ENCODE measurements at places on chromosomes 13 and 19. TPM values are rescaled to one million over a fixed set of nuclear protein-coding genes. Genes with fewer than 3 reads are reported as not detected.

DNA sequence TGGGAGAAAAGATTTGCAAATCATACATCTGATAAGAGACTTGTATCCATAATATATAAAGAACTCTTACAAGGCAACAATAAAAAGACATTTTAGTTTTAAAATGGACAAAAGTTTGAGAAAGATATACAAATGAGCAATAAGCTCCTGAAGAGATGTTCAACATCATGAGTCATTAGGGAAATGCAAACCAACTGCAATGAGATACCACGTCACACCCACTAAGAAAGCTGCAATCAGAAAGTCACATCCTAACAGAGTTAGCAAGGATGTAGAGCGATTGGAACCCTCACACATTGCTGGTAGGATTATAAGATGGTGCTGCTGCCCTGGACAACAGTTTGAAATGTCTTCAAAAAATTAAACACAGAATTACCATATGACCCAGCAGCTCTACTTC lies 50.3 kb downstream of the GSX1 start:
- no peak for DNase-seq
- peaks cover 6% of the 10 kb centered on the region for H3K27me3 ChIP-seq
- H3K4me3 ChIP-seq = no peak overlapping the region

DNA sequence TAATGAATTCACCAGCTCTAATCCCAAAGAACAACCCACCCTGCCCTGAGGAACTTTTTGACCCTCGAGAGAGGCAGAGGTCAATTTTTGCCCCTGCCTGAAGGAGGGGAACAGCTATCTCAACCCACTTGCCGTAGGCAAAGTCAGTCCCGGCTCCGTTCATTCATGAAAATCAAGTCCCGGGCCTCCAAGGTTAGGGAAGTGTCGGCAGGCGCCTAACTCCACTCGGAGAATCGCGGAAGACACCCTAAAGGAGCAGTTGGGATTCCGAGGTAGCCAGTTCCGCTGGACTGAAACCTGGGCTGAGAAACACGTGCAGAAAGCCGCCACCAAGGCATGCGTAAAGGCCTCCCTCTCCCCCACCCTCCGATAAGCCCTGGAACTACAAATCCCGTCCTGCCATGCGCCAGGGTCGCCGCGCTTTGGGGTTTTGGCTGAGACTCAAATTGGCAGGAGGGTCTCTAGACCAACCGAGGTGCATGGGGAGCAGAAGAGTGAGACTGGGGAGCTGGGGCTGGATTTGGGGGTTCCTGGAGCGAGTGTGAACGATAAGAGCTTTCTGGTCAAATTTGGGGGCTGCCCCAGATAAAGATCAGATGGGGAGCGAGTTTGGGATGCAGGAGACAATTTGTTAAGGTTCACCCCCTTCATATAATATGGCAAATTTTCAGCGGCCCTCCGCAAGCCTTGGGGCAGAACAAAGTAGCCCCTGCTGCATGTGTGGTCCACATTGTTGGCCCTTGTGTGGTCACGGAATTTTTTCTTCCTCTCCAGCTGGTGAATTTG lies at the start of gene TNPO2:
Gene TNPO2, minus strand, starts transcription at position 292 of the 786 bp plus-strand sequence. CDS start 2,955 bp downstream, outside the sequence.
- H3K4me3 ChIP-seq = peak within 1 kb of the TSS; percentile 92
- no peaks in the 10 kb centered on the region for H3K27me3 ChIP-seq
- H3K4me1 ChIP-seq = peaks cover 19% of the 10 kb centered on the region
- peak within 1 kb of the TSS; percentile 57 for H3K27ac ChIP-seq

DNA sequence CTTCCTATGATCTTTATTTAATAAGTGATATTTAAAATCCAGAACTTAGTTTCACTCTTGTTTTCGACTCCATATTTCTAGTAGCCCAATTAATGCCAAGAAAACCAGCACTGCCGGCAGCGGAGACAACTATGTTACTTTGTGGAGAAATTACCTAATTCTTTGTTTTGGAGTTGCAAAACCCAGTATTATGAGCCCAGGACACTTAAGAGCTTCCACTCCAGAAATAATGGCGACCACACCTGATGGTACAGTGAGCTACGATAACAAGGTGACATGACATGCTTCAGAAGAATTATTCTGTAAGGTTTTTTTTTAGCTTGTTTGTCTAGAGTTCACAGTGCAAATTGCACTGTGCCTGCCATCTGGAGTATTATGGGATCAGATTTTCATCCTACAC lies 136.4 kb downstream of the ZAR1L start:
- H3K27ac ChIP-seq = no peak overlapping the region
- DNase-seq = no peak
- H3K4me1 ChIP-seq = no peaks in the 10 kb centered on the region
- H3K27me3 ChIP-seq = no peaks in the 10 kb centered on the region
- no peak overlapping the region for H3K4me3 ChIP-seq

DNA sequence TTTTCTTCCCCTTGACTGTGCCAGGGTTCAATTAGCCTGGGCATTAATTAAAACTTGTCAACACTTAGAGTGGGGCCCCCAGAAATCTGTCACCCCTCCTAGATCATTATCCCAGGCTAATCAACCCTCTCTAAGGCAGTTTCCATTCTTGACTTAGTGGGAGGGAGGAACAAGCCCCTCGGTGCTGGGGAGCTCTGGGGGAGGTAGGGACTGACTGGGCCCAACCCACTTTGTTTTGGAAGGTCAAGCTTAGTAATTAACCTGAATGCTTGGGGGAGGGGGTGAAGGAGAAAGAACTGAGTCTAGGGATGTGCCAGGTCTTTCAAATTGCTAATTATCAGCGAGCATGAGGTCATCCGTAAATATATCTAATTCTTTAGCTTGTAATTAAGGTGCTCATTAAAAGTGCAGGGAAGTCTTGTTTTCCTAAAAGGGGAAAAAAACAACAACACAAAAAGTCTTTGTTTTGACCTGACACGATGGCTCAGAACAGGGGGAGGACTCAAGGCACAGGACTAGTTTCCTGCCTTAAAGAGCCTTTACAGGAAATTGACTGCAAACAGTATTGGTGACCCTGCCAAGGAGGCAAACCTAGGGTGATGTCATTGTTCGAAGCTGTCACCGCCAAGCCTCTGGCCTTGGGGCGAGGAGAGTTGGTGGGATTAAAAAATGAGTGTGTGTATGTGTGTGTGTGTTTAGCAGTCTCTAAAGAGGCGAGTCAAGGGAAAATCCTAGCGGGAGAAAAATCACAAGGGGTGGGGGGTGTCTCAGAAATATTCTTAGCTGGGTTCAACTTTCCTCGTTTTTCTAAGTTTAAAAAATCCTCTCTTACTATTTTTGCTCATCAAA lies 19.4 kb downstream of the ACTN4 start:
- peak overlapping the region; percentile 88 for H3K27ac ChIP-seq
- peak overlapping the region; percentile 21 for H3K4me3 ChIP-seq
- H3K27me3 ChIP-seq = no peaks in the 10 kb centered on the region
- peaks cover 86% of the 10 kb centered on the region for H3K4me1 ChIP-seq
- DNase-seq = peak; percentile 80
- peaks cover 25% of the 10 kb centered on the region for H3K36me3 ChIP-seq

- H3K4me1 ChIP-seq = no peaks in the 10 kb centered on the region
- peaks cover 71% of the 10 kb centered on the region for H3K36me3 ChIP-seq
- H3K4me3 ChIP-seq = no peak overlapping the region
- no peak overlapping the region for H3K27ac ChIP-seq
- no peak for DNase-seq
These were observed 16.0 kb downstream of the IRGC start for GRCh38 chr19:43731846-43732245.

DNA sequence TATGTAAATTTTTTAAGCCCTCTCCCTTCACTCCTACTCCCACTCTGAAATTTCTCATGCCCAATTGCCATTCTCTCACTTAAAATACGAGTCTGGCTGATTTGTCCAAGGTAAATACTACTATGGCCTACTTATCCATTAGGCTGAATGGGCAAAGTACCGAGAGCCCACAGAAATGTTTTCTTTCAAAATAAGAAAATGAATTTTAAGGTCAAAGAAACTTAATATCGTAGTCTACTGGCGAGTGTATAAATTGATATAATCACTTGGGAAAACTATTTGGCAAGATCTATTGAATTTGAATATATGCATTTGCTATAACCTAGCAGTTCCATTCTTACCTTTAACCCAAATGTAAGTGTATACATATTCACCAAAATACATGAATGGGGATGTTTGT lies 32.7 kb downstream of the ZNF45 start:
- H3K4me3 ChIP-seq = peak overlapping the region; percentile 83
- H3K36me3 ChIP-seq = no peaks in the 10 kb centered on the region
- H3K4me1 ChIP-seq = peaks cover 7% of the 10 kb centered on the region
- no peaks in the 10 kb centered on the region for H3K27me3 ChIP-seq
- no peak overlapping the region for H3K27ac ChIP-seq

- peaks cover 28% of the 10 kb centered on the region for H3K4me1 ChIP-seq
- peak; percentile 37 for DNase-seq
- H3K36me3 ChIP-seq = no peaks in the 10 kb centered on the region
- H3K27me3 ChIP-seq = peaks cover 6% of the 10 kb centered on the region
- no peak overlapping the region for H3K4me3 ChIP-seq
These were observed 15.4 kb upstream of the UBE2L5 start for GRCh38 chr13:30406779-30407416.

- no peaks in the 10 kb centered on the region for H3K4me1 ChIP-seq
- no peak overlapping the region for H3K27ac ChIP-seq
- no peak overlapping the region for H3K4me3 ChIP-seq
- DNase-seq = no peak
These were observed 2034.0 kb downstream of the OLFM4 start for GRCh38 chr13:55062662-55063061.

GRCh38 chr19:3210347-3211017 lies 14.0 kb upstream of the CELF5 start:
- DNase-seq = peak; percentile 99
- no peaks in the 10 kb centered on the region for H3K4me1 ChIP-seq
- H3K27ac ChIP-seq = no peak overlapping the region

DNA sequence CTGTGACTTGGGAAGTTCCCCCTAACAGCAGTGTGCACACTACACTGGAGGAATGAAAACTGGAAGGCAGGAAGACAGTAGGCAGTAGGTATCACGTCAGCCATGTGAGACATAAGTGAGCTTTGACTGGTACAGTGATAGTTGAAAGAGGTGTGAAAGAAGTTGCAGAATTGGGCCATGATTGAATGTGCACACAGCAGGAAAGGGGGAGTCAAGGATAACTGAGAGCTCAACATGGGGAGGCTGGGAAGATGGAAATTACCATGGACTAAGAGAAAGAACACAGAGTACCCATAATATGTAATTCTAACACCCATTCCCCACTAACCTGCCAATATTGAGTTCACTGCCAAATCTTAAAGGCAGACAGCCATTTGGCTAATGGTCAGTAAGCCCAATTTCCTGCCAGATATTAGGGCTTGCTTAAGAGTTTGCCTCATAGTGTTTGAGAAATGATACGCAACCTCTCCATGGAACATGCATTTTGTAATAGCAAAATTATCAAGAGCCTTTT lies 321.7 kb downstream of the DCT start:
- no peak overlapping the region for H3K4me3 ChIP-seq
- peaks cover 11% of the 10 kb centered on the region for H3K4me1 ChIP-seq
- no peaks in the 10 kb centered on the region for H3K36me3 ChIP-seq
- no peak for DNase-seq
- H3K27ac ChIP-seq = no peak overlapping the region
- H3K27me3 ChIP-seq = no peaks in the 10 kb centered on the region

GRCh38 chr13:43631106-43631505 lies 155.7 kb downstream of the ENOX1 start:
- no peaks in the 10 kb centered on the region for H3K27me3 ChIP-seq
- H3K36me3 ChIP-seq = no peaks in the 10 kb centered on the region
- H3K4me1 ChIP-seq = no peaks in the 10 kb centered on the region
- no peak overlapping the region for H3K27ac ChIP-seq

DNA sequence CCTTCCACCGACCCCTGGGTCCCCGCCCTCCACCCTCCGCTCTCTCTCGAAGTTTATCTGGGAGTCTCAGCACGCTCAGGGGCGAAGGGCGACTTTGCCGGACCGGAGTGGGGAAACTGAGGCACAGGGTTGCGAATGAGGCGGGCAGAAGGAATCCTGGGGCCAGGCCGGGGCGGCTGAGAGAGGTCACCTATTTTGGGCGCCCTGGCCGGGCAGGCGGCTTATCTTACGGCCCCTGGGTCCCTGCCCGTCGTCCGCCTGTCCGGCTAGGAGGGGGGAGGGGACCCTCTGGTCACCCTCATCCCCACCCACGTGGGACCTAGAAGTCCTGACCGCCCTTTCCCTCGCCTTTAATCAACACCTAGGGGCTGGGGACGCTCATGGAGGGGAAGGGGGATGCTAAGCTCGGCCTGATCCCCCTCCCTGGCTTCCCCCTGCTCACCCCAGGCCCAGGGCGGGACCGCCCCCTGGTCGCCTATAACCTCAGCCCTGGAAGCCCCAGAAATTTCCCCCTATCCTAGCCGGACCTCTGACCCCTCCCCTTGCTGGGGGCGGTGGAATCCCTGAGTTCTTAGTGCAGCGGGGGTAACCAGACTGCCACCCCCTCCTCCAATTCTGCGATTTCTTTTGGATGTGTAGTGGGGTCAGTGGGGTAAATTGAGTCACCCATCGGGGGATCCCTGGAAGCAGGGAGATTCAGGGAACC lies 556 bp downstream of the TRIP10 start:
- peak; percentile 90 for DNase-seq
- H3K27me3 ChIP-seq = no peaks in the 10 kb centered on the region
- peak overlapping the region; percentile 17 for H3K27ac ChIP-seq
- H3K4me3 ChIP-seq = peak overlapping the region; percentile 89
- H3K4me1 ChIP-seq = peaks cover 45% of the 10 kb centered on the region
- peaks cover 5% of the 10 kb centered on the region for H3K36me3 ChIP-seq

- peaks cover 11% of the 10 kb centered on the region for H3K4me1 ChIP-seq
- no peaks in the 10 kb centered on the region for H3K27me3 ChIP-seq
- H3K4me3 ChIP-seq = no peak overlapping the region
- no peak overlapping the region for H3K27ac ChIP-seq
- no peak for DNase-seq
These were observed 109.2 kb downstream of the HSPH1 start for GRCh38 chr13:31052478-31052877.

- H3K36me3 ChIP-seq = no peaks in the 10 kb centered on the region
- no peak overlapping the region for H3K4me3 ChIP-seq
- H3K27me3 ChIP-seq = no peaks in the 10 kb centered on the region
- no peaks in the 10 kb centered on the region for H3K4me1 ChIP-seq
These were observed 2.2 kb upstream of the ARHGEF18 start for GRCh38 chr19:7346488-7346971.

- H3K4me3 ChIP-seq = no peak overlapping the region
- no peaks in the 10 kb centered on the region for H3K4me1 ChIP-seq
- H3K27me3 ChIP-seq = no peaks in the 10 kb centered on the region
- H3K27ac ChIP-seq = no peak overlapping the region
These were observed 19.5 kb downstream of the NOVA2 start for GRCh38 chr19:45954156-45954555.

DNA sequence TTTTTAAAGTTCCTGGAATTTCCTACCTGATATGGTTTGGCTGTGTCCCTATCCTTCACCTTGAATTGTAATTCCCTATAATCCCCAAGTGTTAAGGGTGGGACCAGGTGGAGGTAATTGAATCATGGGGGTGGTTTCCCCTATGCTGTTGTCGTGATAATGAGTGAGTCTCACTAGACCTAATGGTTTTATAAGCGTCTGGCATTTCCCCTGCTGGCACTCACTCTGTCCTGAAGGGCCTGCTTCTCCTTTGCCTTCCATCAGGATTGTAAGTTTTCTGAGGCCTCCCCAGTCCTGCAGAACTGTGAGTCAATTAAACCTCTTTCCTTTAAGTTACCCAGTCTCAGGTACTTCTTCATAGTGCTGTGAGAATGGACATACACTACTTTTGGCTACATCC lies 298.7 kb downstream of the HS6ST3 start:
- no peaks in the 10 kb centered on the region for H3K4me1 ChIP-seq
- no peak overlapping the region for H3K4me3 ChIP-seq
- H3K27me3 ChIP-seq = no peaks in the 10 kb centered on the region
- DNase-seq = no peak

NOVA2 gene
- not detected for total RNA-seq

KDELR1 gene
- total RNA-seq = 119 TPM

OR7E24 gene
- not detected for total RNA-seq

PDX1 gene
- not detected for total RNA-seq

MAST1 gene
- total RNA-seq = 0.72 TPM

GPR12 gene
- total RNA-seq = not detected

SELENOV gene
- total RNA-seq = not detected

Measured in osteoblast (primary cell).